ENCODE measurements at places on chromosomes 3 and 15.

DNA sequence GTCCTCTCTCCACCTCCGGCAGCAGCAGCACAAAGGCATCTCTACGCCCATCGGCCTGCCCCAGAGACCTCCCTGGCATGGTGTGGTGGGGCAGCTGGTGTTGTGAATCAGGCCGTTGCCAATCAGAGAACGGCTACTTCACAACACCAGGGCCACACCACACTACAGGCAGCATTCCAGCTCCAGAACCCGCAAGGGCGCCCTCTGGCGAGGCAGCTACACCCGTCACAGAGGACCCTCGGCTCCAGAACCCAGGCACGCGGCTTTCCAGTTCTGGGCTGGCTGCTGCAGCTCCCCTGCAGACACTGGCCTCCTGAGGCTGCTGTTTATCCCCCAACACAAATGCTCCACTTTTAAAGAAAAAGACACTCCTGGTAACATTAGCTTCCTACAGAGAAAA lies 127.5 kb upstream of the TOPAZ1 start:
- DNase-seq = peak; percentile 7

GRCh38 chr15:59557581-59557980 lies 54.0 kb upstream of the GCNT3 start:
- DNase-seq = no peak

DNA sequence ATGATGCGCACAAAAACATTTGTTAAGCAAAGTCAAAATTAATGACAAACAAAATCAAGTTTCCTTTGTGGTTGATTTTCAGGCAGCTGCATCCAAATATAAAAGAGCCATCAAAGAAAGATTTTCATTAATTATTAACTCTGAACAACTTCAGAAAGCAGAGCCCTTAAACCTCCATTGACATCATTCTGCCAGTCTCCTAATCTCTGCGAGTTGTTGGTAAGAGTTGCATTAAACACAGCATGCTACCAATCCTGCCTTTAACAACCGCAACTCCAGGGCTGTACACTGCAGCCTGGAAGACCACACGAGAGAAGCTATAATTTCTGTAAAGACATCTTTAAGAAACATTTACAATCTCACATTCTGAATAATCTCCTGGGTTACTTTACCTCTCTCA lies 204.6 kb downstream of the NR2F2 start:
- no peak for DNase-seq

DNA sequence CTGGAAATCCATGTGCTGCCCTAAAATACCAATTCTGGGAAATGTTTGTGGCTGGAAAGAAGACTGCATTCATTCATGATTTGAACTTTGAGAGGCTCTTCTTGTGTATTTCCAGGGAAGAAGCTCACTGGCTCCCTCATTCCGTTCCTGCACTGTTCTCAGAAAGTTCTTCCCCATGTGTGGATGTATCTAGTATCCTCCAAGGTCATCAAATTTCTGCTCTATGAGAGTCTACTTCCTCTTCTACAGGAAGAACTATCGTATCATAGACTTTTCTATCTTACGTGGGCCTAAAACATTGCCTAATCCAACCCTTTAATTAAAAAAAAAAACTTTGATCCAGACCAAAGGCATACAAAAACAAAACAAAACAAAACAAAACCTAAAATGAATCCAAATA lies 2.9 kb downstream of the CCR3 start:
- DNase-seq = no peak

- DNase-seq = no peak
Measured at GRCh38 chr3:64454179-64454578, 228.9 kb upstream of the PRICKLE2 start.

GRCh38 chr15:100334905-100335304 lies 6.9 kb downstream of the ADAMTS17 start:
- DNase-seq = no peak

GRCh38 chr3:45966371-45966791 lies 23.1 kb downstream of the CXCR6 start:
- no peak for DNase-seq

DNA sequence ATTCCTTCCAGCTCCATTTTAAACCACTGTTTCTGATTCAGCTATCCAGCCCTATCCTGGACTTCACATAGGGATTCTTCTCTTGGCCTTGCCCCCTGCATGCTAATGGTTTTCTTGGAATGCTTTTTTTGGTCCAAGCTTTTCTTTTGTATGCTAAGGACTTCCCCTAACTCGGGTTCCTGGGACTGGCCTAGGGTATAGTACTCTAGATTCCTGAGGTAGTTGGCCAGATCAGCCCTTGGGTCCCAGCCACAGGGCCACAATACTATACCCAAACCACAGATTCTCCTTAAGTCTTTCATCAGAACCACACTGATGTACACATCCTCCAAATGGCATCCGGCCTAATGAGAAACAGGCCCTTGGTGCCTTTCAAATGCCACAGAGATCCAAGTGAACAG lies 2.8 kb downstream of the FYCO1 start:
- DNase-seq = no peak

GRCh38 chr3:23206366-23206765 lies 3.2 kb downstream of the UBE2E2 start:
- no peak for DNase-seq

DNA sequence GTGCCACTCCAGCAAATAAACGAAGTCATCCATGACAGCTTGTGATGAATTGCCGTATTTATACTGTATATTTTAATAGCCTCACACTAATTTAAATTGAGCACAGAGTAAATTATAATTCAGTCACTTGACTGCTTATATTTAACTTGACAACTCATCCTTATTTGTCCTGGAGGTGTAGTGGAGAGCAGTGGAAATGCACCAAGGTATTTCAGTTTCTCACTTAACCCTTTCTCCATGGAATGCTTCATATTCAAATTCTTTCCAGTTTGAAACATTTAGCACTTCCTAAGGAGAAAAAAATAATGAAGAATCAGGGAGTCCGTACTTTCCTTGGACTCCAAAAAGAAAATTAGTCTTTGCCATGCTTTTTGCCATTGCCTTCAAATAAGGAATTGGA lies 99.0 kb downstream of the MAP2K5 start:
- peak; percentile 28 for DNase-seq

GRCh38 chr15:39892418-39892817 lies 27.6 kb downstream of the GPR176 start:
- DNase-seq = no peak

- no peak for DNase-seq
Measured at GRCh38 chr3:12724794-12725193, 34.3 kb downstream of the TMEM40 start.

DNA sequence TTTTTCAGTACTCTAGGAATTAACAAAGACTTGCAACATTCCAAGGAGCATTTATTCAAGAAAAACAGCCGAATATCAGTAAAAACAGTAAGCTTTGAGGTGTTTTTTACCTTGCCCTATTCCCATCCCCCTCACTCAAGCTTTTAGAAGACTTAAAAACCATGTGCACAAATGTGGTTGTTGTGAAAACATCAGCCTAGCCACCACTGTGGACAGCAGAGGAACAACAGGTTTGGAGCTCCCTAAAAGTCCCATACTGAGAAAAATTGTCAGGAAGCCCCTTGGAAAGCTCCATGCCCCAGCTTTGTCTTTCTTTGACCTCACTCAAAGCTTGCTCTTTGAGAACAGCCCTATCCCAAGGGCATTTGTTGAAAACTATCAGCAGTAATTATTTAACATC lies 34.7 kb upstream of the RSL24D1 start:
- DNase-seq = no peak

- no peak for DNase-seq
Measured at GRCh38 chr15:38896647-38897046, 332.0 kb upstream of the RASGRP1 start.

DNA sequence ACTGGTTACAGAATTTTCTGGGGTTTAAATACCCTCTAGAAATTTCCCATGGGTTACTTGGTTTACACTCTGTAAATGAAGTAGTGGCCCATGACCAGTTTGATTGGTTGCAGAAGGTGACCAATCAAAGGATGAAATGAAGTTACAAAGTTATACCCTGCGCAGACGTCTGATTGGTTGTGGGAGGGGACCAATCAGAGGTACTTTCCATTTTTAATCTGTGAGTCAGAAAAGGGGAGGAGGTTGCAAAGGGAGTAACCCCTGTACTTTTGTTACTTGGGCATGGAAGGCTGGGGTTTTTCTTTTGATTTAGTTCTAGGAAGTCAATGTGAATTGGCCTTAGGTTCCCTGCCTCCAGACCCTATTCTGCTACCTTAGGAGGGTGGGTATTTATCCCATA lies 18.7 kb upstream of the APH1B start:
- no peak for DNase-seq

DNA sequence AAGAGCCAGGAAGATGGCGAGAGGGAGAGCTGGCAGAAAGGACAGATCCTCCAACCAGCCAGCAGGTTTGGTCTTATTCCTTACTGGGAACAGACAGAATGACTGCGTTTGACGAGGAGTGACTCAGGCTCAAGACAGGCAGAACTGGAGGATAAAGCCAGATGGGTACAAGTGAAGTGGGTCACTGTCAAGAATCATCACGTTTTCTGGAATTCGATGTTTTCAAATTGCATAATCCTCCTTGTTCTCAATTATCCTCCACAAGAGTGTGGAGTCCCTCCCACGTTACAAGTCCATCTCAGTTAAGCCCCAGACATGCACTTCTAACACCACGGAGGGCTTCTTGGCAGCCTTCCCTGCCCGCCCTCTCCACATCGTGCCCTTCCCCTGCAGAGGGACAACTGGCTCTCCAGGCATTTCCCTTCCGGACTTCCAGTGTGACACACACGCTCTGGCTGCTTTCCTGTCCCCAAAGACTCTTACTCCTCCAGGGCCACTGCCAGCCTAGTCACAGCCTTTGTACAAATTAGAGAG lies 183.1 kb downstream of the CHST2 start:
- no peak for DNase-seq

DNA sequence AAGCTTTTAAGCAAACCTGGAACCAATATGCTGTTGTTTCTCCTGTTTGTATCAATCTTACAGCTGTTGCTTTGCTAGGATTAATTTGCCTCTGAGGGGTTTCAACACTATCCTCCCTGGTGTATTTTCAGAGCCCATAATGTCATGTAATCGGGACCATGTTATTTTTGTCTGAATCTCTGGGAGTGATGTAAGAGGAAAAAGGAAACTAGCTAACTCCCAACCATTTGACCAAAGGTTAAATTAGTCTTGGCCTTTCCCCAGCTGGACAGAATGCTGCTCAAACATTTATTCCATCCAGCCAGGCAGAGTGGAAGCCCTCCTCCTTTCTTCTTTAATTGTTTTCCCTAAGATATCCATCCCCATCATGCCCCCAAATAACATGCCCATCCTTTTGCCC lies 142.2 kb downstream of the ALDH1A2 start:
- DNase-seq = no peak

DNA sequence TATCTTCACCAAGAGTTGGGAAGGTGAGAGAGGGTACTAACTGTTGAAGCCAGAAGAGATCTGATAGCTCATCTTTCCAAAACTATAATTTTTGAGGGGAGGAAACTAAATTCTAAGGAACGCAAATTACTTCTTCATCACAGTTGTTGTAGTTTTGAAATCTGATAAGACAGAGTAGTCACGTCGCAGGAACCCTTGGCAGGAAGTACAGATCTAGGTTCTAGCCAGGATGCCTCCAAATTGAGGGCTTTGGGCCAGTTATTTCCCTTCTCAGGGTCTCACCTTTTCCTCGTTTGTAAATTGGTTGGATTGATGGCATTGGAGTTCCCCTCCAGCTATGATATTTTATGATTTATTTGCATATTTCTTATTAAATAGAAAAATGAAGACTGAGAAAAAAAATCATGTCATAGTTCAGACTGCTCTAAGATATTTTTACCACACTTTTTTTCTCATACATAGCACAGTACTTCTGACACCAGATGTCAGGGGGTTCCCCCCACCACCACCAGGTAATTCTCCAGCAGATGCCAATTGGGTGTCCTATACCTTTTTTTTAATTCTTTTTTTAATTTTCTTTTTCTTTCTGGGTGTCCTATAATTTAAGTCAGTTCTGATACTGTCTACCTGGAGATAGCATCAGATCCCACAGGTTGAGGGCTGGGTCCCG lies 32.3 kb upstream of the APH1B start:
- DNase-seq = no peak

DNA sequence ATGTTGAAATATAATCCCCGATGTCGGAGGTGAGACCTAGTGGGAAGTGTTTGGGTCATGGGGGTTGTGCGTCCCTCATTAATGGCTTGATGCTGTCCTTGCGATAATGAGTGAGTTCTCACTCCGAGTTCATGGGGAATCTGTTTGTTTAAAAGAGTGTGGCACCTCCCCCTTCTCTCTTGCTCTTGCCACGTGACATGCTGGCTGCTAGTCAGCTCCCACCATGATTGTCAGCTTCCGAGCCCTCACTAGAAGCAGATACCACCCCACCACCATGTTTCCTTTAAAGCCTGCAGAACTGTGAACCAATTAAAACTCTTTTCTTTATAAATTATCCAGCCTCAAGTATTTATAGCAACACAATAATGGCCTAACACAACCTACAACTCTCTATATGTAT lies 166.3 kb upstream of the MBNL1 start:
- no peak for DNase-seq

GRCh38 chr15:64501396-64501715 lies 41.0 kb downstream of the ZNF609 start:
- peak; percentile 25 for DNase-seq

GRCh38 chr3:73207946-73208440 lies 146.5 kb downstream of the EBLN2 start:
- no peak for DNase-seq

- no peak for DNase-seq
Measured at GRCh38 chr3:50233176-50233575, 2.8 kb upstream of the GNAI2 start.

DNA sequence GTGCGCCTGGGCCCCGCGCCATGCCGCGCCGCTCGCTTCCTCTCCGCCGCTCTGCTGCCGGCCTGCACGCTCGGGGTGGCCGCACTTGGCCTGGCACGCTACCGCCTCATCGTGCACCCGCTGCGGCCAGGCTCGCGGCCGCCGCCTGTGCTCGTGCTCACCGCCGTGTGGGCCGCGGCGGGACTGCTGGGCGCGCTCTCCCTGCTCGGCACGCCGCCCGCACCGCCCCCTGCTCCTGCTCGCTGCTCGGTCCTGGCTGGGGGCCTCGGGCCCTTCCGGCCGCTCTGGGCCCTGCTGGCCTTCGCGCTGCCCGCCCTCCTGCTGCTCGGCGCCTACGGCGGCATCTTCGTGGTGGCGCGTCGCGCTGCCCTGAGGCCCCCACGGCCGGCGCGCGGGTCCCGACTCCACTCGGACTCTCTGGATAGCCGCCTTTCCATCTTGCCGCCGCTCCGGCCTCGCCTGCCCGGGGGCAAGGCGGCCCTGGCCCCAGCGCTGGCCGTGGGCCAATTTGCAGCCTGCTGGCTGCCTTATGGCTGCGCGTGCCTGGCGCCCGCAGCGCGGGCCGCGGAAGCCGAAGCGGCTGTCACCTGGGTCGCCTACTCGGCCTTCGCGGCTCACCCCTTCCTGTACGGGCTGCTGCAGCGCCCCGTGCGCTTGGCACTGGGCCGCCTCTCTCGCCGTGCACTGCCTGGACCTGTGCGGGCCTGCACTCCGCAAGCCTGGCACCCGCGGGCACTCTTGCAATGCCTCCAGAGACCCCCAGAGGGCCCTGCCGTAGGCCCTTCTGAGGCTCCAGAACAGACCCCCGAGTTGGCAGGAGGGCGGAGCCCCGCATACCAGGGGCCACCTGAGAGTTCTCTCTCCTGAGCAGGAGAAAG lies 951 bp downstream of the GPR62 start:
- no peak for DNase-seq

Data from NCI-H510A treated with DMSO at 0.1 percent for 48 hours (cell line).